ENCODE measurements at places on chromosomes 2 and 18.

GRCh38 chr2:223165423-223166214, 113.6 kb downstream of the KCNE4 start:
- DNase-seq, result no peak

GRCh38 chr2:84700006-84700405, 180.9 kb downstream of the TRABD2A start:
- DNase-seq, result no peak

DNA sequence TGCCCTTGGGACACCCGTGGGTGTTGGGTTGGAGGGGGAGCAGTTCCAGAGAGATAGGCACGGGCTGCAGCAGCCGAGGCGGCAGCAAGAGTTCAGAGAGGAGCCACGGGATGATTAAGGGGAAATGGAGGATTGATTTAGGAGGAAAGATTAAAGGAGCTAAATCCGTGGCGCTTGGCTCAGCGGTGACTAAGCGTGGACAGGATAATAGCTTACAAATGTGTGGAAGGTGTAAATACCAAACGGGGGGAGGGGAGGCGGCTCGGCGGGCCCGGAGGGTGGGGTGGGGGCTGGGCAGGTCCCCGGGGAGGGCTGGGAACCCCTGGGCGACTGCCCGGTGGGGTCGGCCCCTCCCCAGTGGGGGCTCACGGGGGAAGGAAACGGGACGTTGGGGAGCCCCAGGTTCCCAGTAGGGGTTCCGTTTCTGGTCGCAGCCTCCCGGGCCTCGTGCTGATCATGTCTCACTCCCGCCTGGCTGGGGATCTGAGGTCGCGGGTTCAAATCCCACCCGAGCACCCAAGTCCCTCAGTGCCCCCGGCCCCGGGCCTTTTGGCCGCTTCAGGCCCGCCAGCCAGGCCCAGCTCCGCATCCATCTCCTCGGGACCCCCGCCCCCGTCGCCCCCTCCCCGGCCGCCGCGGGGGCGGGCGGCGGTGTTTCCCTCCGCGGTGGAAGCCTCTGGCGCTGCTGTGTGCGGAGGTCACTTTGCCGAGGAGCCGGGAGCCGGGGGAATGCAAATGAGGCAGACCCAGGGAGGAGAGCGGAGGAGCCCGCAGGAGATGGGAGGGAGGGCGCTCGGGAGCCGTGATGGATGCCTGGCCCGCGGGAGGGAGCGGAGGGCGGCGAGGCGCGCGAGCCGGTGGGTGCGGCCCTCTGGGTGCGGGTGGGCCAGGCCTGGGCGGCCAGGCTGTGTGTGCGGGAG, 8.1 kb downstream of the ASIC4 start:
- DNase-seq, result no peak

GRCh38 chr2:120488531-120488930, 142.6 kb downstream of the INHBB start:
- no peak for DNase-seq

DNA sequence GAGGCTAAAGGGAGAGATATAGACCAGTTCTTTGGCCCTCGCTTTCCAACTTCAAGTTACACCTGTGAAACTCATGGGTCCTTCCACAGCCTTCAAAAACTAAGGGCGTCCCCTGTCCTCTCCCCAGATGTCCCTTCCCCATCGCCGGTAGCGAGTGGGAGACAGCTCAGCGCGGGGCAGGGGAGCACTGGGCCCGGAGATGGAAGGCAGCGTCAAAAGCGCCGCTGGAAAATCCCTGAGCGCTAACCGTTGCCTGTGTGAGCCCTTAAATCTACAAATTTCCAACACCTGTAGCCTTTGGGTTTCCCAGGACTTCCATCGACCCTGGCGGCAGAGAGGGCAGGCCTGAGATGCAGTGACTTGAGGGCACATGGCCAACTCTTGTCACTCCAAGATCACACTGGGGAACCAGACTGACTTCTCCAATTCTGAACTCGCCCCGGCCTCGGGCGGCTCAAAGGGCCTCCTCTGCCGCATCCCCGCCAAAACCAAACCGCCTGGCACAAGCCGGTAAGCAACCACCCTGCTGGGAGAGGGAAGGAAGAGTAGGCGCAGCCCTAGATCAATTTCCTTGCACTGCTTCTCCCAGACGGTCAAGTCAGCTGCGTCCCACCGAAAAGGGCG, 879 bp upstream of the EPAS1 start:
- peak; percentile 7 for DNase-seq

- no peak for DNase-seq
These were observed 27.5 kb upstream of the FOSL2 start for GRCh38 chr2:28365158-28365557.

DNA sequence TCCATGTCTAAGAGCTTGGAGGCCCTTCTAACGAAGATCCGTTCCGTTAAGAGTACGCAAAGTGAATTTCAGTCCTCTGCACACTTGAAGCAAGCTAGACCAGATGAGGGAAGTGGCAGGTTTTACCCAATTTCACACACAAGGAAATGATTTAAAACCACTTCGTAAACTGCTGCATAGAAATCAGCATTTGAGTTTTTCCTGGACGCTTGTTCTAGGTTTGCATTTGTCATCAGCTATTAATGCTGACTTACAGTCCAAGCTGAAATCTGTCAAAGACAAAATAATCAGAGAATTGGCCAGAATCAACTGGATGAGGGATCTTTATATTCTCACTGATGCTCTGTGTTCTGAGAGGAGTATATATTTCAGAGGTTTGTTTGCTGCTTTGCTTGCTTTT, 117.6 kb upstream of the RASGRP3 start:
- DNase-seq, result no peak

GRCh38 chr2:241489733-241490680, 18.4 kb downstream of the STK25 start:
- no peak for DNase-seq

GRCh38 chr2:83470928-83471327, 988.2 kb downstream of the SUCLG1 start:
- no peak for DNase-seq

GRCh38 chr2:236101311-236101950, 66.8 kb downstream of the GBX2 start:
- no peak for DNase-seq

DNA sequence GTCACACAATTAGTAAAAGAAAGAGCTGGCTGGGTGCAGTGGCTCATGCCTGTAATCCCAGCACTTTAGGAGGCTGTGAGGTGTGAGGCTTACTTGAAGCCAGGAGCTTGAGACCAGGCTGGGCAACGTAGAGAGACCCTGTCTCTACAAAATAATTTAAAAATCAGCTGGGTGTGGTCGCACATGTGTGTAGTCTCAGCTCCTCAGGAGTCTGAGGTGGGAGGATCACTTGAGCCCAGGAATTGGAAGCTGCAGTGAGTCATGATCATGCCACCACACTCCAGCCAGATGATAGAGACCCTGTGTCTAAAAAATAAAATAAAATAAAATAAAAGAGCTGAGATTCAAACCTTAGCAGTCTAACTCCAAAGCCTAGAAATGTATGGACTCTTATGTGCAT, 39.0 kb upstream of the NEDD4L start:
- no peak for DNase-seq

All from CD4-positive, alpha-beta T cell treated with Interleukin-12 subunit alpha and Interleukin-12 subunit beta, for 1 hour (primary cell).